Nucleus accumbens (tissue), 56 donors: ENCODE measurements at places on chromosomes 4 and X.

GRCh38 chrX:20382518-20383297, 116.0 kb upstream of the RPS6KA3 start:
- no peak for DNase-seq

DNA sequence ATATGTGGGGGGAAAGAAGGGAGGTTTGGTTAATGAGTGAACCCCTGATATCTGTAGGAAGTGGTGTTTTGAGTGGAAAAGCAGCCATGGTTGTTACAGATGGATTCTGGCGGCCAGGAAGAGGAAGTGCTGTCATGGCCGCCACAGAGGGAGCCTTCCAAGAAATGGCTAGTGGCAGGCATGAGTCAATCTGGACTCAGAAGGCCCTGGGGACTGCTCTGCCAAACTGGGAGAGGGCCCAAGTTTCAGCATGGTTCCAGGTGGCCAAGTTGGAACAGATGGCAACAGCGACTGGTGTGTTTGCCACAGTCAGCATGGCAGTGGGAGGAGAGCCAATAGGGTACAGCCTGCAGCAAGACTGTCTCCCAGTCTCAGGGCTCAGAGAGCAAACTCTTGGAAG, 32.5 kb downstream of the ETDB start:
- DNase-seq = no peak

- no peak for DNase-seq
Observed at GRCh38 chr4:2813446-2814405, 20.8 kb downstream of the SH3BP2 start.

DNA sequence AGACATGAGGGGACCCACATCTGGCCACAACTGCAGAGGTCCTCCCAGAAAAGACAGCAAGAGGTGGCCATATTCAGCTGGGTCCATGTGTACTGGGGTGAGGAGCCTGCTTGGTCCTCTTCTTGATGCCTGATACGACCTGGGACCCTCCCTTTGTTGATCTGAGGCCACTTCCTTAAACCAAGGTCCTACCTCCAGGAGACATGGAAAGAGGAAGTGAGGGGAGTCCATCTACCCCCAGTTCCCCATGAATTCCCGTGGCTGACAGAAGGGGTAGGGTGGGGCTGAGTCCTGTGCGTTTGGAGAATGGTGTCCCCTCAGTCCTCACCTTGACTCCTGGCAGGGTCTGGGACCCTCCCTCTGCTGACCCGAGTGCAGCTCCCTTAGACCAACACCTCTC, 2.1 kb downstream of the MAGEA10 start:
- no peak for DNase-seq

DNA sequence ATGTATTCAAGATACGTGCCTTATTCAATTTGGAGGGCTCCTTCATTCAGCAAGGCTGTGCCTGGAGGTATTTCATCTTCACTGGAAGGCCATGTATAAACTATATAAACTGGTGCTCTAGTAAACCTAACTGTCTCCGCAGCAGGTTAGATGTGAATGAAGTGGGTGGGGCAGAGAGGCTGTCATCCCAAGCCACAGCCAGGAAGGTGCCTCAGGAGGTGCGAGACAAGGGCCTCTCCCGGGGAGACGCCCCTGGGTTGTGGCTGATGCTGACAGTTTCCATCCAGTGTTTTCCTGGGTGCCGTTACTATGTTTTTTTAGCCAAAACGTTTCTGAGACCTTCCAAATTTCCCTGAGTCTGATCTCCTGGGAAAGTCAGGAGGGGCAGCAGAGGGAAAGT, 221.5 kb upstream of the RPL34 start:
- DNase-seq = no peak

GRCh38 chr4:121053601-121054143, 18.7 kb downstream of the NDNF start:
- no peak for DNase-seq

DNA sequence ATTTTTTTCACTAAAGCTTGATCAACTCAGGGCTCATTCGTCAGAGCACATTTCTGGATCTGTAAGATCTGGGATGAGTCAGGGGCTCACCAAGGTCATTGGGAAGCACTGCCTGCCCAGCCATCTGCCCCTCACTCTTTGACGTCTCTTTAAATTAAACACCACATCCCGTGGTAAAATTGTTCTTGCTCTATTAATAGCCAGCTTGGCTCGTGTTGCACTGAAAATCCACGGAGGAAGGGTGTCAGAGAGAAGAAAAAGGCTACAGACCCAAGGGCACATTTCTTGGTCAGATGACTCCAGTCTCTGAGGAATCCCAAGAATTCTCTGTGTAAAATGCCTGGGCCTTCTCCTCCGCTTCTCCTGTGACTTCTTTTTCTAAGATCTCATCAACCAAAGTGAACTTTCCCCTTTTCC, 45.7 kb upstream of the GATB start:
- no peak for DNase-seq

DNA sequence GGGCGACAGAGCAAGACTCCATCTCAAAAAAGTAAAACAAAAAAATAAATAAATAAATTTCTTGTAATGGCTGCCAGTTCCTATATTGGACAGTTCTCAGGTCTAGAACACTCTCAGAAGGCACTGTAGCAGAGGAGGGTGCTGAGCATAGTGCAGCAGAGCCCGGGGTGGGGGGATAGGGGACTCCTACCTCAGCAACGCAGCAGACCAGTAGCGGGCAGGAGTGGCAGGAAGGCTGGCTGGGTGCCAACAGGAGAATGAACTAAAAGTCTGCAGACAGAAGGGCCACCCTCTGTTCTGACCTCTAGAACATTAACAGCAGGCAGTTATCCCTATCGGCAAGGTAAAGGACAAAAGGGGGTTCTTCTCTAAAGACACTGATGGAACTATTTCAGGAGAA, 20.2 kb downstream of the PDK3 start:
- no peak for DNase-seq

DNA sequence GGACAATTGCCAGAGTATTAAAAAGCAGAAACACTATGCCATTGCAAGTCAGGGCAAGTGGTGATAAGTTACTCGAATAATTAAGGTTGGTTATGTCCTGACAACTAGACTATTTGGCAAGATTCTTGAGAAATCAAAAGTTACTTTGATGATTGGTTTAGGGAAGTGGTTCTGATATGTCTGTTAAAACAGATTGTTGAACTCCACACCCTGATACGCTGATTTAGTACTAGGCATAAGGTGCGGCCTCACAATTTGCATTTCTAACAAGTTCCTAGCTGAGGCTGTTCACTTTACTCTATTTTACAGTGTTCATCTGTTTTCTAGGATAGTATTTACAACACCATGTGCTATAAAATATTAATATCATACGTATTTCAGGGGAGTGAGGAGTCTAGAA, 12.5 kb downstream of the GABRA4 start:
- no peak for DNase-seq

- DNase-seq = no peak
Observed at GRCh38 chrX:119646515-119646914, 40.3 kb upstream of the NKRF start.

DNA sequence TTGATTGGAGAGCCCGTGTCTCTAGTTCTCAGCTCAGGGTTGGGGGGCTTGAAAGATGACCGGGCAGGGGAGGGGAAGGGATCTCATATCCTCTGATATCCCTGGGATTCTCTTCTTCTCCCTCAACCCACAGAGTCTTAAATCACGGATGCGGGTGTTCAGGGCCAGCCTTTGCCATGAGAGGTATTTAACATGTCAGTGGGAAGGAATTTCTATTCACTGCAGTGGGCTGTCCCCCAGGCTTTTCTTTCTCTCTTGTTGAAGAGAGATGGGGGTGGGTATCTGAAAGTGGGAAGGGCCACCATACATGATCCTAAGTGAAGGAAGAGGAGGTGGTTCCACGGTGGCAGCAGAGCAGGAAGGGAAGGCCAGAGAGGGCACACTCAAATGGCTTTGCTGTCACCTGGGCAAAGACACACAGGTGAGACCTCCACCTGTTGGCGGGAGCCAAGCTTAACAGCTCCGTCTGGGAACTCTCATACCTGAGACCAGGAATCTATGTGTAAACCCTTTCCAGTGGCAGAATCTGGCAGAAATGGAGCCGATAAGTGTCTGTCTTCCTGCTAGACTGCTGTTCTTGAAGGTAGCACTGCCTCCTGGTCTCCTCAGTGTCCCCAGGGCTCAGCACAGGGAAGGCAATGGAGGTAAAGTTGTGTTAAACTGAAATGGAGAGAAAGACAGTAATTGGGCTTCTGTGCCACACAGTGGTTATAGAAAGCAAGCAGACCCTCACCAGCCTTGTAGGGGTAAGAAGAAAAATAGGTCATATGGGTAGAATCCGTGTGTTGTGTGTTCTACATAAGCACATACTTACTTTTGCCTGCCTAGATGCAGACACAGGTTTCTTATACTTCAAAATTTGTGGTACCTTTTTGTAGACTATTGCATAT, 49.4 kb downstream of the RHOH start:
- DNase-seq = no peak

- no peak for DNase-seq
Observed at GRCh38 chr4:29121586-29121985, 1598.6 kb upstream of the PCDH7 start.
